ENCODE measurements at places on chromosomes 4 and X. TPM values are rescaled to one million over a fixed set of nuclear protein-coding genes. Genes with fewer than 3 reads are reported as not detected.

GRCh38 chrX:867502-867901 lies 236.9 kb downstream of the SHOX start:
- no peaks in the 10 kb centered on the region for H3K27me3 ChIP-seq
- no peaks in the 10 kb centered on the region for H3K36me3 ChIP-seq
- DNase-seq: no peak
- no peaks in the 10 kb centered on the region for H3K4me1 ChIP-seq

GRCh38 chr4:5912614-5913019 lies 19.7 kb upstream of the CRMP1 start:
- H3K27me3 ChIP-seq: no peaks in the 10 kb centered on the region
- no peaks in the 10 kb centered on the region for H3K36me3 ChIP-seq
- H3K27ac ChIP-seq: no peak overlapping the region
- no peaks in the 10 kb centered on the region for H3K4me1 ChIP-seq

GRCh38 chrX:70970482-70970995 lies 39.6 kb upstream of the SLC7A3 start:
- DNase-seq: peak; percentile 37
- H3K36me3 ChIP-seq: no peaks in the 10 kb centered on the region
- H3K4me1 ChIP-seq: no peaks in the 10 kb centered on the region
- H3K27ac ChIP-seq: no peak overlapping the region

DNA sequence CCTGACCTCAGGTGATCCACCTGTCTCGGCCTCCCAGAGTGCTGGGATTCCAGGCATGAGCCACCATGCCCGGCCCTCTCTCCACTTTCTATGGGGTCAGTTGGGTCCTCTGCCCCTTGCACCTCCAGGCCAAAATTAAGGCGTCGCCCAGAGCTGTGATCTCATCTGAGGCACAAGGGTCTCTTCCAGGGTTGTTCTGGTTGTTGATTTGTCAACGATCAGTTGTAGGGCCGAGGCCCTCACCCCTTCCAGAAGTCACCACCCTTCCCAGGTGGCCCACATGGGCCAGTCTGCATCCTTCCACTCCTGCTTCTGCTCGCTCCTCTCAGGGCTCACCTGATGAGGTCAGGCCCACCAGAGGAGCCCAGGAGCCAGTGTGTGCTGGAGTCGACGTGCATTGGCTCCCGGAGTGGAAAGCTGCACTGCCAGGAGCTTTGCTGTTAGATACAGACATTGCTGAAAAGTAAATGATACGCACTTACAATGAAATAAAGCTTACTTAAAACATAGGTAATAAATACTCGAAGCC lies 14.3 kb upstream of the TMEM271 start:
- no peak for DNase-seq
- H3K4me1 ChIP-seq: no peaks in the 10 kb centered on the region
- H3K27ac ChIP-seq: no peak overlapping the region
- peaks cover 13% of the 10 kb centered on the region for H3K27me3 ChIP-seq
- H3K4me3 ChIP-seq: no peak overlapping the region
- no peaks in the 10 kb centered on the region for H3K36me3 ChIP-seq

ACOT9 gene
- 62.6 TPM for total RNA-seq

PABPC1L2B gene
- total RNA-seq: not detected

DNA sequence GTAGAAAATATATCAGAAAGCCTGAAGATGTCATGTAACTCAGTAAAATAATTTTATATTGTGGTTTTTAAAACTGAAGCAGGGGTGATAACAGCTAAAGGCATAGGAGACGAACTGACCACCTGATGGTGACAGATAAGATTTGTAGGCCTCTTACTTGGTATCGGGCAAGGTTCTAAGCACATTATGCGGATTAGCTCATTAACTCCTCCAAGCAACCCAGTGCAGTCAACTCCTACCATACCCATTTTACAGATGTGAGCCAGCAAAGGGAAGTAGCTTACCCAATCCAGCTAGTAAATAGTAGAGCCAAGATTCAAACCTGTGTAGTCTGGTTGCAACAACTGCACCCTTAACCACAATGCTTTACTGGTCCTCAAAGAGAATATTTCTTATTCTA lies 62.1 kb downstream of the CC2D2A start:
- H3K36me3 ChIP-seq: peaks cover 30% of the 10 kb centered on the region
- no peak overlapping the region for H3K4me3 ChIP-seq
- H3K4me1 ChIP-seq: no peaks in the 10 kb centered on the region
- DNase-seq: no peak
- no peak overlapping the region for H3K27ac ChIP-seq

DNA sequence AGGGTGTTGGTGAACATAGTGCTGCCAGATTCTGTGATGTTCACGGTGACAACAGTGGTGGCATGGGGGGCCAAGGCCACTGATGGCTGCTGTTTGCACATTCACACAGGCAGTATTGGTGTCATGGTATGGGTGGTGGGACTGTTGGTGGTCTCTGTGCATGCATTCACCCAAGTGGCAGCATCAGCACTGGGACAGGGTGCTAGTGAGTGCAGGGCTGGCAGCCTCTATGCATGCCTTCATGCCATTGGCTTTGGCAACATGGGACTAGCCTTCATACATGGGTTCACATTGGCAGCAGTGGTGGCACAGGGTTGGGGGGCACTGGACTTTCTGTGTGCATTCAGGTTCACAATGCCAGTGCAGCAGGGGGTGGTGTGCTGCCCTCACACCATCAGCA lies 489.7 kb upstream of the FGF16 start:
- no peak overlapping the region for H3K27ac ChIP-seq
- no peak overlapping the region for H3K4me3 ChIP-seq
- H3K36me3 ChIP-seq: no peaks in the 10 kb centered on the region
- DNase-seq: no peak
- no peaks in the 10 kb centered on the region for H3K4me1 ChIP-seq

SUPT20HL2 gene
- total RNA-seq: not detected

CFAP47 gene
- not detected for total RNA-seq

DNA sequence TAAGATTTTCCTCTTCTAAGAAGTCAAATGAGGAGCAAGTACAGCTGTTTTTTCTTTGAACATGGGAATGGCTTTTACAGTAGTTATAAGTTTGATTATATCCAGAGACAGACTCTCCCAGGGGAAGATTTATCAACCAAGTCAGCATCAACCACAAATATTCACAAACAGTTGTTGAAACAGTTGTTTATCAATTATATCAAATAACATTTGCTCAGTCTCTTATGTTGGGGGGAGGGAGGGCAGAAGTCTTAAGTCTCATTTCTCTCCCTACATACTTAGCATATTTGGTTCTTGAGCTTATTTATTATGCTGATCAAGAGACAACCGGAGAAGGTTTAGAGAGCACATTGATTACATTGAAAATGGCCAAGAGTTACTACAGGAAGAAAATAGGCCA lies 110.1 kb downstream of the FBXO8 start:
- no peaks in the 10 kb centered on the region for H3K36me3 ChIP-seq
- H3K27ac ChIP-seq: no peak overlapping the region
- no peaks in the 10 kb centered on the region for H3K27me3 ChIP-seq
- no peaks in the 10 kb centered on the region for H3K4me1 ChIP-seq
- peak; percentile 45 for DNase-seq

MAGEA10 gene
- not detected for total RNA-seq

NCAPG gene
- 16.3 TPM for total RNA-seq
